ENCODE measurements at places on chromosomes 12 and 14.

DNA sequence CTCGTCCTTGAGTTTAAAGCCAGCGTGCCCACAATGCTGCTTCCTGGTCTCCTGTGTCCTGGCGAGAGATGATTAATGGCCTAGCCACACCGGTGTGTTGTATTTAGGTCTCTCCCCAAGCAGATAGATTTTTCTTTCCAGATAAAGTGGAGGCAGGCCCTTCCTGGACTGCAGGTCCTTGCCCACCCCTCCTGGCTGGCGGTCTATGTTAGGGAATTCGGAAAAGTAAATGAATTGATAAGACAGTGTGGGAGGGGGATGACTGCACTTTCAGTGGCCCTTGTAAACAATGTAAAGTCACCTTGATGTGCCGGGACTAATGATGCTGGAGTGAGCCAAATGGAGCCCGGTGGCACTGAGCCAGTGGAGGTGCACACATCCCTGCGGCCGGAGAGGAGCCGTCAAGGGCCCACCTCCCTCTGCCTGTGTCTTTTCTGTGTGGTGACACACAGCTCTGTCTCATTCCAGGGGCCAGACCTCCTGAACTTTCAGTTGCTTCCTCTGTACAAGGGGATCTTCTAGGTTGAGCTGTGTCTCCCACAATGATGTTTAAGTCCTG, 70.6 kb upstream of the ESRRB start:
- H3K27me3 ChIP-seq, result peaks cover 19% of the 10 kb centered on the region
- DNase-seq, result no peak
- H3K4me1 ChIP-seq, result no peaks in the 10 kb centered on the region
- no peaks in the 10 kb centered on the region for H3K36me3 ChIP-seq
- H3K27ac ChIP-seq, result no peak overlapping the region

DNA sequence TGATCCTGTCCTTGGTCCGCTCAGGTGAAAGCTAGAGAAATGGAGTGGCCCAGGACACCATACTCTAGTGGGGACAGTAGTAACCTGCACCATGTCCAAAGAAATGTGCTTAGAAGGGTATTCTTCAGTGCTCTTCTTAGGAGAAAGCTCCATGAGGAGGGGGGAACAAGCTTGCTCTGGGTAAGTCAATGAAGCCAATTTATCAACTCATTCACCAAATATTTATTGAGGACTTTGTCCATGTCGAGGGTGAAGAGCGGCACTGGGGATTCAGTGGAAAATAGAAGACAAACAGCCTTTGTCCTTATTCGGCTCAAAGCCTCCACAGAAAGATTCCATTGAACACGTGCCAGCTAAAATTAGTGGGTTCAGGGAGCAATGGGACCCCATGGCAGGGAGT, 677.8 kb downstream of the BCL11B start:
- no peak for DNase-seq
- no peaks in the 10 kb centered on the region for H3K4me1 ChIP-seq
- H3K27me3 ChIP-seq, result no peaks in the 10 kb centered on the region
- no peaks in the 10 kb centered on the region for H3K36me3 ChIP-seq

DNA sequence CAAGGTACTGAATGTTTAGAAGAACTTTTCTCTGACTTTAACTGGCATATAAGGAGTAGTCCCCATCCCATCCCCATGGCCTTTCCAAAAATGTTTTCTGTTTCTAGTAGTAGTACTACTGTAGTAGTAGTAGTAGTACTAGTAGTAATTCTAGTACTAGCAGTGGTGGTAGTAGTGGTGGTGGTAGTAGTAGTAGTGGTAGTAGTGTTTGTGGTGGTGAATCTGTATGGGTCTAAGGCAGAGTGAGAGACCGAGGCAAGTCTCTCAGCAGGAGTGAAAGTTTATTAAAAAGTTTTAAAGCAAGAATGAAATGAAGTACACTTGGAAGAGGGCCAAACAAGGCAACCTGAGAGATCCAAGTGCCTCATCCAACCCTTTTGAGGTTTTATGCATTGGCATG, 58.6 kb downstream of the FOXN4 start:
- H3K4me1 ChIP-seq, result peaks cover 7% of the 10 kb centered on the region
- no peak overlapping the region for H3K27ac ChIP-seq
- no peaks in the 10 kb centered on the region for H3K27me3 ChIP-seq
- DNase-seq, result no peak

DNA sequence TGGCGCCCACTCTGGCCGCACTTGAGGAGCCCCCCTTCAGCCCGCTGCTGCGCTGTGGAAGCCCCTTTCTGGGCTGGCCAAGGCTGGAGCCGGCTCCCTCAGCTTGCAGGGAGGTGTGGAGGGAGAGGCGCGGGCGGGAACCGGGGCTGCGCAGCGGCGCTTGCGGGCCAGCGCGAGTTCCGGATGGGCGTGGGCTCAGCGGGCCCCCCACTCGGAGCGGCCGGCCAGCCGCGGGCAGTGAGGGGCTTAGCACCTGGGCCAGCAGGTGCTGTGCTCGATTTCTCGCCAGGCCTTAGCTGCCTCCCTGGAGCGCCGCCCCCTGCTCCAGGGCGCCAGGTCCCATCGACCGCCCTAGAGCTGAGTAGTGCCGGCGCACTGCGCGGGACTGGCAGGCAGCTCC, 8.0 kb upstream of the VWF start:
- no peak for DNase-seq
- no peak overlapping the region for H3K4me3 ChIP-seq
- peaks cover 6% of the 10 kb centered on the region for H3K27me3 ChIP-seq
- H3K36me3 ChIP-seq, result peaks cover 3% of the 10 kb centered on the region
- H3K4me1 ChIP-seq, result peaks cover 8% of the 10 kb centered on the region

- no peaks in the 10 kb centered on the region for H3K36me3 ChIP-seq
- no peak overlapping the region for H3K27ac ChIP-seq
These were observed 83.5 kb downstream of the PTPRR start for GRCh38 chr12:70837026-70837425.

- no peak overlapping the region for H3K4me3 ChIP-seq
- H3K27me3 ChIP-seq, result no peaks in the 10 kb centered on the region
- no peak for DNase-seq
- no peaks in the 10 kb centered on the region for H3K4me1 ChIP-seq
These were observed 153.4 kb upstream of the PDZRN4 start for GRCh38 chr12:41034686-41035085.
